ENCODE measurements at places on chromosomes 16 and 17.

DNA sequence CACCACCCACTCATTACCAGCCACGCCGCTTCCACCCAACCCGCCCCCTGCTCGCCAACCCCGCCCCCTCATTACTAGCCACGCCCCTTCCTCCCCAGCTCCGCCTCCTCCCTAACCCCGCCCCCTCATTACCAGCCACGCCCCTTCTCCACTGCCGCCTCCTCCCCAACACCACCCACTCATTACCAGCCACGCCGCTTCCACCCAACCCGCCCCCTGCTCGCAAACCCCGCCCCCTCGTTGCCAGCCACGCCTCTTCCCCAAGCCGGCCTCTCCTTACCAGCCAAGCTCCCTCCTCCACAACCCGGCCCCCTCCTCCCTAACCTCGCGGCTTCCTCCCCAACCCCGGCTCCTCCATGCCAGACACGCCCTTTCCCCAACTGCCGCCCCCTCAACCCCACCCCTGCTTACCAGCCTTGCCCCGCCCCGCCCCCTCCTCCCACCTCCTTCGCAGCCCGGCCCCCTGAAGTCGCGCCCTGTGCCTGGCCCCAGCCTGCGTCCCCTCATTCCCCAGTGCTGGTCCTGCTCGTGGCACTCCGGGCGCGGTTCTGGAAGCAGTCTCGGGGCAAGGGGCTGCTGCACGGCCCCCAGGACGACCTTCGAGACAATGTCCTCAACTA lies 7.3 kb downstream of the SLC22A31 start:
- DNase-seq: no peak

DNA sequence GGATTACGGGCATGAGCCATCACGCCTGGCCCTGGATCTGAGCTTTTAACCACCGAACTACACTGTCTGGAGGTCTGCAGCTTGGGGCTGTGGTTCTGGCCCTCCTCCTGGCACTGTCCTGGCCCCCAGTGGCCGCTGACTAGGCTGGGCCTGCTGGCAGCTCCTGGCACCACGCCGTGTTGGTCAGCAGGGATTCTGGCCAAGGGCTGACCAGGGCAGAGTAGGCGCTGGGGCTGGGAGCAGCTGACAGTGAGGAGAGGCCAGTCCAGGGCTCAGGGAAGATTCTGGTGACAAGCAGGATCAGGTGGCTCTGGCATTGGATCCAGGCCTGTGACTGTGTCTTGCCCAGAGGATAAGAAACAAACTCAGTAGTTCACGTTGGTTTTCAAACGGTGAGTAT lies 14.6 kb downstream of the EEF2K start:
- DNase-seq: no peak

- no peak for DNase-seq
These were observed 10.5 kb downstream of the GAA start for GRCh38 chr17:80111702-80112470.

GRCh38 chr16:79716645-79717332 lies 116.3 kb upstream of the MAF start:
- DNase-seq: no peak

DNA sequence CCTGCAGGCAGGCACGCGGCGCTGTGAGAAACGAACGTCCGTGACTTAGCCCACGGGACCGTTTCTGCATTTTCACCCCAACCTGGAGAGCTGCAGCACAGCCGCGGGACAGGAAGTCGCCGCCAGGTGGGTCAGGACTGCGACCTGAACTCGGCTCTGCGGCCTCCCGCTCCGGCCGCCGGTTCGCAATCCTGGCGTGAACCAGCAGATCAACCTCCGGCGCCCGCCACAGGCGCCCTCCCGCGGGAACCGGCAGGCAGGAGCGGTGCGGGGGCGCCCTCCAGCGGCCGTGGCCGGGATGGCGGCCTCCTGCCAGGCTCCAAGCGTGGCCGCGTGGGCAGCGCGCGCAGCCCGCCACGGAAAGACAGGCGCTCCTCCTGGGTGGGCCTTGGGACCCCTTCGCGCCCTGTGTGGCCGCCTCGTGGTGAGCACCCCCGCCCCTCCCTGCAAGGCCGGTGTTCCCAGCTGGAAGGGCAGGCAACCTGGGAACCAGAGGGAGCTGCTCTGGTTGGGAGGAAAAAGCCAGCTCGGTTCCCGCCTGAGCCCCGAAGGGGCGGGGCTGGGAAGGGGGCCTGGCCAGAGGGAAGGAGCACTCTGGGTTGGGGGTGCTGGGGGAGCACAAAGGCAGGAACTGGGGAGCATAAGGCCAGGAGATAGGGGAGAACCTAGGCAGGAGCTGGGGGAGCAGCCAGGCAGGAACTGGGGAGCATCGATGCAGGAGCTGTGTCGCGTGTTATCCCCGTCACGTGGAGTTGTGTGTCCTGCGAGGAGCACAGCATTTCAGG lies 28.2 kb downstream of the ACTG1 start:
- DNase-seq: no peak

- DNase-seq: no peak
These were observed 36.2 kb downstream of the MPHOSPH6 start for GRCh38 chr16:82133798-82134197.

DNA sequence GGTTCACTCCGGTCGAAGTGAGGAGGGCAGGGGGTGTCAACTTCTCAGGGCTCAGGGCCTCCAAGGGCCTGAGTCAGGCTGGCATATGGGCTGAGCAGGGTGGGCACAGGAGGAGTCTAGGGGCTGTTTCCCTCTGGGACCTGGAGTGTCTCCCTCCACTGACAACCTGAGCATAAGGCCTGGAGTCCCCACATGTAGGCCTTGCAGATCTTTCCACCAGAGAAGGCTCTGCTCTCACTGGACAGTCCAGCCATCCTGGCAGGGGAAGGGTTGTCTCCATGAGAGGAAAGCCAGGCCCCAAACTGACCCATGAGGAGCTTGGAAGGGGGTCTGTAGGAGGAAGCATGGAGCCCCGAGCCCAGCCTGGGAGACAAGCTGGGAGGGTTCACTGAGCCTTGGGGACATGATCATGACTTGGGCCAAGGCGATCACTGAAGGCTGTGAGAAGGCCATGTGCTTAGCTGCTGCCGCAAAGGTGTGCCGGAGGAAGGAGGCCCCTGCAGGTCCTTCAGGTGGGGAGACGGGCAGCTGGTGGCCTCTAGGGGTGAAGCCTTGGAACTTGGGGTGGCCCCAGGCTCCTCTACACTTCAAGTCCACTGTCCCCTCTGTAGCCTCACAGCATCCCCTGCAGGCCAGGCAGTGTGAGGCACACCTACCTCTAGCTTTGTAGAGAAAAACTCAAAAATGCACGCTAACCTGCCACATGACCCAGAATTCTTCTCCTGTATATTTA lies 9.9 kb downstream of the CMTM2 start:
- no peak for DNase-seq

- DNase-seq: no peak
These were observed 46.5 kb downstream of the IRX5 start for GRCh38 chr16:54977211-54977610.

DNA sequence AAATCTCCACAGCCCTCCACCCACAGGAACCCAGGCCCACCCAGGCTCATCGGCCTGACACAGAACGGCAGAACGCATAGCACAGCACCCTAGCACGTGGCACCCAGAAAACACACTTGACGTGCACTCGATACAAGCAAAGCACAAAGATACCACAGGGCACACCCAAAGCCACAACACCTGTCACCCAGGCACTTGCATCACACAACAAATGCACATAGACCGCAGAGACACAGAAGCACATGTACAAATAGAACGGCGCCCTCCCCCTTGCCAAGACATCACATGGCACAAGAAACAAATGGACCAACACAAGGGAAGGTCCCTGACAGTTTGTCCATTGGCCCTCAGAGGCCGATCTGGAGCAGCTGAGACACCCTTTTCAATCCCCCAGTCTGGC lies 147.7 kb upstream of the WSCD1 start:
- no peak for DNase-seq

GRCh38 chr17:42865638-42866094 lies 14.7 kb downstream of the AOC3 start:
- no peak for DNase-seq

GRCh38 chr17:60627124-60627523 lies 27.1 kb downstream of the PPM1D start:
- DNase-seq: no peak

DNA sequence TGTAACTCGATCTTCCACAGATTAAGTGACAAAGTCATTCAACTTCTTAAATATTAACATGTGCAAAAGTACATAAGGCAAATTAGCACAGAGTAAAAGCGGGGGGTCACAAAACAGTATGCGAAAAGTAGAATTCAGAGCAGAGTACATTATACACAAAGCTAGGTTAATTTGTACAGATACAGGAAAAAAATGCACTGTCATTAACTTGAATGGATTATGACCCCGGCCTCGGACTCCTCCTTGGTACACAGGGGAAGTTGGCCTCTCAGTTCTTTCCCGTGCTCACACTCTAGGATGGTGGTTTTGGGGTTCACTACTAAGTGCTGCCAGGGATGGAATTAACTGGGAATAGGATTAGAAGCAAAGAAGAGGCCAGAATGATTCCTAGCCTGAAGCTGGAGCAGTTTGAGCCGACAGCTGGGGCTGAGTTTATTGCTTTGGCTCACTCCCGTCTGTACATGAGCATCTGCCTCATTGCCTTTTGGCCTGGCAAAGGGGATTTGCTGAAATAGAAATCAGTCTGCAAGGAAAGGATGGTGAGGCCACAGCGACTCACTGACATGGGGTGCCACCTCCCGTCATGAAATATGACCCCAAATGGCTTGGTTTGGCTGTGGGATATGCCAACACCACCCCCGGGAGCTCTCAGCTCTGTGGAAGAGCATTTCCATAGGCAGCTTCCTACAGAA lies 23.6 kb downstream of the NTN1 start:
- no peak for DNase-seq

GRCh38 chr17:40351359-40352236 lies 12.9 kb downstream of the GJD3 start:
- DNase-seq: no peak

GRCh38 chr16:87216148-87216840 lies 100.9 kb downstream of the C16orf95 start:
- DNase-seq: no peak

GRCh38 chr17:50767446-50767845 lies at the start of gene ANKRD40CL:
ANKRD40CL (minus strand) TSS chr17:50767518; CDS start chr17:50766913, 605 bp downstream.
- no peak for DNase-seq

- DNase-seq: no peak
These were observed 107.9 kb downstream of the RAP1GAP2 start for GRCh38 chr17:2904135-2904534.

DNA sequence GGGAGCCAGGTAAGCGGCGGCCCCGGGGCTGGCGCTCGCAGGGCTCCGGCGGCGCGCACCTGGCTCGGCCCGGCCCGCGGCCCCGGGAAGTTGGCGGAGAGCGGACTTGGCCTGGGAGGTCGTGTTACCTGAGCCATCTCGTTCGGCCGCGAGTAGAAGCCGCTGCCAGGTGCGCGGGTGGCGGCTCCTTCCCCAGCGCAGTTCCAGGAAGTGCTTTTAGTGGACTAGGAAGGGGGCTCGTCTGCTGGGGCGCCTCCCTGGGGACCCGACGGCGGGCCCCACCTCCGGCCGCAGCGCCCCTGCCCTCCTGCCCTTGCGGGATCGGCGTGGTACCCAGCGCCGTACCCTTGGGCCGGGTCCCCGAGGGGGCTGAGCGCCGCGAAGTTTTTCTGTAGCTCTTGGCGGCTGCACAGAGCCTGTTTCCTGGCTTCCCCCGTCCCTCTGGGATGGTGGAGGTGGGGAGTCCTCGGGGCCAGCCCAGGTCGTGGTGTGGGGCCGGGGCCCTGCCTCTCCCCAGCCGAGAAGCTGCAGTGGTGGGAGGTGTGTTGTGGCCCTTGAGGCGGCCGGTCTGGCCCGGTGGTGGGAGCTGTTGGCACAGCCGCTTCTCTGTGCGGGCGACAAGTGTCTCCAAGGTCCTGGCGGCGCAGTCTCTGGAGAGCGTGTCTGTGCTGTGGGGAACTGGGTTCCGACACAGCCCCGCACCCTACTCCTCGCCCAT lies 96.9 kb downstream of the RAB11FIP4 start:
- no peak for DNase-seq

DNA sequence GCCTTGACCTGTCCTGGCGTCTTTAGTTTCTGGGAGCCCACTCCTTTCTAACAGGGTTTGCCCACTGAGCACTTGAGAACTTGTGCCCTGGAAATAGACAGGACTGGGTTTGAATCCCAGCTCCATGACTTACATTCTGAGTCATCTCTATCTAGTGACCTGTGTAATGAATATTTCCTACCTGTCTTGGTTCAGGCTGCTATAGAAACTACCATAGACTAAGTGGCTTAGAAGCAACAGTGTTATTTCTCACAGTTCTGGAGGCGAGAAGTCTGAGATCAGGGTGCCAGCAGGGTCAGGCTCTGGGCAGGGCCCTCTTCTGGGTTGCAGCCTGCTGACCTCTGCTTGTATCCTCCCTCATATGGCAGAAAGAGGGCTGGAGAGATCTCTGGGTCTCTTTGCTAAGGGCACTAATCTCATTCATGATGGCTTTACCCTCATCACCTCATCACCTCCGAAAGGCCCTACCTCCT lies 110.7 kb upstream of the DHX40 start:
- DNase-seq: no peak

- no peak for DNase-seq
These were observed 34.0 kb downstream of the TIMM22 start for GRCh38 chr17:1030684-1031532.

DNA sequence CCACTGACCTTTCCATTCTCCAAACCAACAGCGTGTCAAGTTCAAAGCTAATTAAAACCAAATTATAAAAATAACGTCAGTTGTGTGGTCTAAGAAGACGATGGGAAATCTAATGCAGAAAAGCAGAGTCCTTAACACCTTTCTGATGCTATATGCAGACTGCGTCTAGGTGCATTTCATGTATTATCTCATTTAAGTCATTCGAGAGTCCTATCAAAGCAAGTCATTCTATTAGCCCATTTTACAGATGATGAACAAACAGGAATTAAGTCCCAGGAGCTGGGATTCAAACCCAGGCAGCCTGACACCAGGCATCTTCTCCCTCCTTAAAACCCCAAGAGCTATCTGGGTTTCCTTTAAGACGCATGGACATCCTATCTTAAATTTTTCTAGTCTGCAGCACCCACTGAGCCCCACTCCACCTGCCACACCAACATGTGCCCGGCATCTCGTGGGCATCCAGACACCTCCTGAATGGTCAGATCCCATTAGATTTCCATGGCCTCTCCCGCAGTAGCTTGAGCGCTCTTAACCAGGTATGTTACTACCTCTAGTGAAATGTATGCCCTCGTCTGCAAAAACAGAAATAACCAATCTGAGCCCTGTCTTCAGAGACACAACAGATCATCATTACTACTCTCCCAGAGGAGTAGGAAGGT lies 115.1 kb downstream of the ZFHX3 start:
- DNase-seq: no peak

DNA sequence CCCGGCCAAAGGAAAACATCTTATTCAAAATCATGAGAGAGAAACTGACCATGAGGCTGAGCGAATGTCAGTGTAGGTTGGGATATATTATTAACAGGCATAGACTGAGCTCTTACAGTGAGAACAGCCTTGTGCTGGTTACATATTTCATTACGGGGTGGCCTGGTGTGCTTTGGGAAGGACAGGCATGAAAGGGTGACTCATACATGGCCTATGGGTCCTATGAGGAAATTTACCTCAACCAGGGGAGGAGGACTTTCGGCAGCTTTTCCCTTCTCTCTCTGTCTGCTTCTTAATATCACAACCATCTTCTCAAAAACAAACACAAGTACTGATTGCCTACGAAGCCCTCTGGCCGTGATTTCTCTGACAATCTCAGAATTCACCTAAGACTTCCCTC lies 579.1 kb downstream of the CDH13 start:
- DNase-seq: no peak

All from HFF-Myc (cell line).